Kidney epithelial cell (primary cell): ENCODE measurements at places on chromosomes 6 and 20. TPM values are rescaled to one million over a fixed set of nuclear protein-coding genes. Genes with fewer than 3 reads are reported as not detected.

Gene OR2B6
- total RNA-seq = not detected in 2 replicates

Gene MYBL2
- 4.1 and 7.1 TPM in 2 replicates for total RNA-seq

Gene LY86
- total RNA-seq = 0.96 TPM in 1 of 2 replicates, not detected in the other

Gene ABHD16B
- not detected in 2 replicates for total RNA-seq

Gene MLN
- total RNA-seq = not detected in 2 replicates

Gene FERMT1
- total RNA-seq = 21.9 and 22.1 TPM in 2 replicates

Gene PLA2G7
- total RNA-seq = 1.1 and 1.7 TPM in 2 replicates

Gene EMILIN3
- total RNA-seq = 0.42 and 0.62 TPM in 2 replicates

Gene LHFPL5
- not detected in 2 replicates for total RNA-seq

Gene PPP1R16B
- total RNA-seq = 0.13 and 0.14 TPM in 2 replicates

Gene RIPPLY2
- not detected in 2 replicates for total RNA-seq

Gene SRXN1
- 31.4 and 32.9 TPM in 2 replicates for total RNA-seq

Gene RAB23
- total RNA-seq = 16.5 and 21.5 TPM in 2 replicates

Gene KIF25
- not detected in 2 replicates for total RNA-seq

GRCh38 chr6:137756788-137757187, 110.3 kb upstream of the TNFAIP3 start:
- no peak for DNase-seq

DNA sequence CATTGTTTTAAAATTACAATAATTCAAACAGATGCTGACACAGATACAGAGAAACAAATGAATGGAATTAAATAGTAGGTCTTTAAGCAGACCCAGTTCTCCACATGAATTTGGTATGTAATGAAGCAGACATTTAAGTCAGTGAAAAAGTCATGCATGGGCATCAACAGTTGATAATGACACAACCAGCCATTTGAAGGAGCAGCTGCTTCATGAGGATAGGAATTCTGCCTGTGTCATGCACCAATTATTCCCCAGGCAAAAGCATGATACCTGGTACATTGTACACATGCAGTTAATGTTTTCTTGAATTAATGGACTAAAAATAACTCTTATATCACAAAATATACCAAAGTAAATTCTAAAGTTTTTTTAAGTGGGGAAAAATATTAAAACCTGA, 11.2 kb upstream of the HEY2 start:
- no peak for DNase-seq

DNA sequence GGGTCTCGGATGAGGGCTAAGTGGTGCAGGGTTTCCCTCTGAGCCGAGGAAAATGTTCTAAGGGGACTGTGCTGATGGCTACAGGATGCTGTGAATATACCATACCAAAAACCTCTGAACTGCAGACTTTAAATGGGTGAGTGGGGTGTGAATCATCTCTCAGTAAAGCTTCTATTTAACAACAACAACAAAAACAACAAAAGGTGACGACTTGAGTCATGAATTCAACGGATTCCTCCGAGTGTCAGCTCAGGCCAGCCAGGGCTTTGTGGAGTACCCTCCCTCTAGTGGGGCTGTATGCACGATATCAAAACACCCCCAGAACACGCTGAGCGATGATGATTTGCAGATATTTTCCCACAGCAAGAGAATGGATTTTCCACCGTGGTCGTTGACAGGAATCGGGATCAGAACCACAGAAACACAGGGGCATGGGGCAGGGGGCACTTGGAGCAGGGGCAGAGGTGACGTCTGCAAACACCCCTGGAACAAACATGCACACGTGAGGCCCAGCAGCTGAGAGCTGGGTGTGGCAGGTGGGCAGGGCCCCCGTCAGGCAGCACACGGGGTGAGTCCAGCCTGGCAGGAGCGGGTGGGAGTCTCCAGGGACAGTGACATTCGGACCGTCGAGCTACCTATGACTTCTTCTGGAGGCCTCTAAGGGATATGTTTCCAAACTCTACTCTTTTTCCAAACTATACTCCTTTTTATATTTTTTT, 38.6 kb downstream of the SLC2A4RG start:
- no peak for DNase-seq

GRCh38 chr20:45781391-45781931, 10.2 kb downstream of the WFDC3 start:
- peak; percentile 73 for DNase-seq

GRCh38 chr20:13665709-13666395, 27.1 kb upstream of the TASP1 start:
- DNase-seq = no peak

- no peak for DNase-seq
Measured at GRCh38 chr6:135052939-135053338, 1.7 kb downstream of the HBS1L start.

DNA sequence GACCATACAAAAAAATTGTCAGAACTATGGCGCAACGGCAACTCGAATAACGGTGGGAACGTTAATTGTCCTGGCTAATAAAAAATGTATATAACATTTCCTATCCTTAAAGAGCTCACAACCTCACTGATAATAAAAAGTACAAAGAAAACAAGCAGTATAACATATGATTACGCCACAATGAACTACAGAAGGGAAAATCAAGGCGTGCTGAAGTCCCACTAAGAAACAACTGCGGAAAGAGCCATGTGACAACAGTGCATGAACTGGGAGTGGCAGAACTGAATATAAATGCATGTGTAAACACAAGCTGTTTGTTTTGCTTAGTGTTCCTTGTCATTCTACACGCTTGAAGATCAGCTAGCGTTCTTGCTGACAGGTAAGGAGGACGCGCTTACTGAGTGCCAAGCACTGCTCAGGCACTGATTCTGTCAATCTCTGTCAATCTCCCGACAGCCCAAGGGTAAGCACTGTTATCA, 466 bp upstream of the PSMB1 start:
- peak; percentile 7 for DNase-seq

DNA sequence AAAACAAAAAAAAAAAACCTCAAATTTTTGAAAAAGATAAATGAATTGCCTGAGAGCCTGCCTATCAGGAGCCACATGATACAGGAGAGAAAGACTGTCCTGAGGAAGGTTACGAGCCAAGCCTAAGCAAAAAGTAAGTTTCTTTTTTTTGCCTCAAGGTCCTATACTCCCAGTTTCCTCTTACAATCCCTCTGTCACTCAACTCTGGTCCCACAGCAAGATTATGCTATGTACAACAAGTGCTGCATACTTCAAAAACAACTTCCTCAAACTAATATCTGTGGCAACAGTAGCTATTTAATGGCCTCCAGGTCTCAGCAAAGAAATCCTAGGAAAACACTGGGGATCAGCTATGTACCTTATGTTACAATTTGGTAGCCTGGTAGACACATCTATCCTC, 46.8 kb downstream of the PLN start:
- no peak for DNase-seq

GRCh38 chr20:59807909-59808728, 125.3 kb downstream of the SYCP2 start:
- DNase-seq = no peak

GRCh38 chr6:156199182-156199581, 578.0 kb upstream of the ARID1B start:
- DNase-seq = no peak

DNA sequence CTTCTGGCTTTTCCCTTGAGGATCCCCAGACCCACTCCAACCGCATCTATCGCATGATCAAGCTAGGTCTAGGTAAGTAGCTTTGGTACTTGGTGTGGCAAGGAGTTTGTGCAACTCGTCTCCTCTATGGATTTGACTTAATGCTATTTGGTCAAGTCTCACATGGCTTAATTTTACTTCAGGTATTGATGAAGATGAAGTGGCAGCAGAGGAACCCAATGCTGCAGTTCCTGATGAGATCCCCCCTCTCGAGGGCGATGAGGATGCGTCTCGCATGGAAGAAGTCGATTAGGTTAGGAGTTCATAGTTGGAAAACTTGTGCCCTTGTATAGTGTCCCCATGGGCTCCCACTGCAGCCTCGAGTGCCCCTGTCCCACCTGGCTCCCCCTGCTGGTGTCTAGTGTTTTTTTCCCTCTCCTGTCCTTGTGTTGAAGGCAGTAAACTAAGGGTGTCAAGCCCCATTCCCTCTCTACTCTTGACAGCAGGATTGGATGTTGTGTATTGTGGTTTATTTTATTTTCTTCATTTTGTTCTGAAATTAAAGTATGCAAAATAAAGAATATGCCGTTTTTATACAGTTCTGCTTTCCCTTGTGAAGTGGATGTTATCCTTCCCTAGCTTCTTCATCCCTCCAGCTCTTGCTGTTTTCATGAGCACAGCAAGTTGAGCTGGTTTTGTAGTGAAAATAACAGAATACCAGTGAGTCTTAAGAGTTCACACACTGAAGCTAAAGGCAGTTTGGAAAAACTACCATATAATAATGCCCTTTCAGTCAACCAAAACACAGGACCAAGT, 3.8 kb downstream of the SLC35B2 start:
- DNase-seq = no peak

GRCh38 chr20:14828459-14828858, 491.0 kb upstream of the FLRT3 start:
- DNase-seq = no peak

DNA sequence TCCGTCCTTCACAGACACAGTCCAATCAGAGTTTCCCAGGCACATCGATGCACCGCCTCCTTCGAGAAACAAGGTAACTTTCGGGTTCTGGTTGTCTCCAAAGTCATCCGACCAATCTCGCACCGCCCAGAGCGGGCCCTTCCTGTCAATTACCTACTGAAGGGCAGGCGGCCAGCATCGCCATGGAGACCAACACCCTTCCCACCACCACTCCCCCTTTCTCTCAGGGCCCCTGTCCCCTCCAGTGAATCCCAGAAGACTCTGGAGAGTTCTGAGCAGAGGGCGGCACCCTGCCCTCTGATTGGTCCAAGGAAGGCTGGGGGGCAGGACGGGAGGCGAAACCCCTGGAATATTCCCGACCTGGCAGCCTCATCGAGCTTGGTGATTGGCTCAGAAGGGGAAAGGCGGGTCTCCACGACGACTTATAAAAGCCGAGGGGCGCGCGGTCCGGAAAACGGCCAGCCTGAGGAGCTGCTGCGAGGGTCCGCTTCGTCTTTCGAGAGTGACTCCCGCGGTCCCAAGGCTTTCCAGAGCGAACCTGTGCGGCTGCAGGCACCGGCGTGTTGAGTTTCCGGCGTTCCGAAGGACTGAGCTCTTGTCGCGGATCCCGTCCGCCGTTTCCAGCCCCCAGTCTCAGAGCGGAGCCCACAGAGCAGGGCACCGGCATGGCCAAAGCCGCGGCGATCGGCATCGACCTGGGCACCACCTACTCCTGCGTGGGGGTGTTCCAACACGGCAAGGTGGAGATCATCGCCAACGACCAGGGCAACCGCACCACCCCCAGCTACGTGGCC, at the start of gene HSPA1B:
TSS of gene HSPA1B (plus strand) at position 453 of the 794 bp plus-strand sequence. CDS start at position 666, 213 bp downstream.
- DNase-seq = peak; percentile 99

- no peak for DNase-seq
Measured at GRCh38 chr20:36929691-36930090, 21.8 kb downstream of the SAMHD1 start.

DNA sequence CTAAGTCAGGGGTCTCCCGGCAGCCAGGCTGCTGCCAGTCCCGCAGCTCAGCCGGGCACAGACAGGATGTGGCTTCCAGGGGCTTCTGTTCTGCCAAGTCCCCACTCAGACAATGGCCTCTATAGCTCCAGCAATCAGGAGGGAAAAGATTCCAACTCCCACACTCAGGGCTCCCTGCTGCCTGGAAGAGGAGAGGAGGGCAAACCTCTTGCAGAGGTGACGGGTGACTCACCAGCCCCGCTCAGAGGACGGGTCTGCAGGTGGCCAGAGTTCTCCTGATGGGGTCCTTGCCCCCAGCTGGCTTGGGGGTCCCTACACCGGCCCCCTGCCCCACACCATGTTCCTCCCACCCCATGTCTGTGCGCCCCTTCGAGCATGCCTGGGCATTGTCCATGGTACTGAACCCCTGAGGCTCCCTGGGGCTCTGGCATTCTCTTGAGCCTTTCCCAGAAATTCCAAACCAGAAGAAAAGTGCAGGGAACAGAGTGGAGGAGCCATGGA, 32.6 kb downstream of the NTSR1 start:
- DNase-seq = no peak

GRCh38 chr6:47603995-47604394, 94.4 kb upstream of the ADGRF4 start:
- no peak for DNase-seq

DNA sequence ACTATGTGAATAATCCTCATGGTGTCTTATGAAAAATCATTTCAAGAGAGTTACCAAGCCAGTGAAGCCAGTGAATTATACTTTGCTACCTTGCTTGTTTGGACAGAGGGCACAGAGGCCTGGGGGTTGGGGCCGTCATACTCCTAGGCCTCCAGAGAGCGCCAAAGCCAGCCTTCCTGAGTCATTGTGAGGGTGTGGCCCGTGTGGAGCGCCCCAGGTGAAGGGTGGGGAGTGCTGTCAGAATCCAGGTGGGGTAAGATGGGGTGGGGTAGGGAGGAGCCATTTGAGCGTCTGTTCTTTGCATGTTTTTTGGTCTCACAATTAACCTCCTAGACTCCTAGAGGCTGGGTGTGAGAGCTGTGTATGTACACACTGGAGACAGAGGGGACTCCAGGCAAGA, 71.1 kb downstream of the PERP start:
- DNase-seq = no peak

GRCh38 chr6:16060039-16060438, 68.8 kb upstream of the MYLIP start:
- no peak for DNase-seq

GRCh38 chr6:18154507-18155149, at the start of gene TPMT:
TPMT (minus strand) TSS chr6:18155077; CDS start chr6:18149127, 5,950 bp downstream.
- DNase-seq = no peak

GRCh38 chr20:45500022-45500421, 15.4 kb downstream of the SPINT3 start:
- no peak for DNase-seq

DNA sequence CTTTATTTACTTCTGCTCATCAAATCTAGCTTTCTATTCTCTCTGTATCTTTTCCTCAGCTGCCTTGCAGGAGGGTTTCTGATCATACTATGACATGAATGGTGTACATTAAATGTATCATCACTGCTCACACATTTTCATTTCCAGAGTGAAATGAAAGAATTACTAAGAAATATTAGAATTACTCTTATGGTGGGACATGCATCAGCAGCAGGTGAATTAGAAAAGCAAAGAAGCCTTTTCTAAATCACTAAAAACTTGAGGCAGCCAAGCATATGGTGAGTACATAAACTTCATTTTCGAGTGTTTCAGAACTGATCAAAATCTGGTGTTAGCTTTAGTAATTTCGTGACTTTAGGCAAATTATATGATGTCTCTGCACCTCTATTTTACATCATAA, 23.6 kb downstream of the IL17A start:
- DNase-seq = no peak

DNA sequence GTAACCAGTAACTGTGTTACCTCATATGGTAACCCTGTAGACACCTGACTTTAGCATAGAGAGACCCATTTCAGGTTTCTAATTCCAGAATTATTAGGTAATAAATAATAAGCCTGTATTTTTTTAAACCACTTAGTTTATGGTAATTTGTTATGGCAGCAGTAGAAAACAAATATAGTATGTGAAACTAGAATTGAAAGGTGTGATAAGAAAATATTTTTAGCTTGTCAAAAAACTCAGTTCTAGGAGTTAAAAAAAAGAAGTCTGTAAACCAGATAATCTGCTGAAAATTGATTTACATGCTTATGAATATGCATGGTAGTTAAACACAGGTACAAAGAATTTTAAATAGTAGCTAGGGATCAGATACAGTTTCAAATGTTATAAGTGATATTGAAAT, 695.0 kb upstream of the GJE1 start:
- DNase-seq = no peak

- no peak for DNase-seq
Measured at GRCh38 chr6:38796850-38797249, 81.7 kb downstream of the DNAH8 start.
